ENCODE measurements at places on chromosomes 11 and 22.

DNA sequence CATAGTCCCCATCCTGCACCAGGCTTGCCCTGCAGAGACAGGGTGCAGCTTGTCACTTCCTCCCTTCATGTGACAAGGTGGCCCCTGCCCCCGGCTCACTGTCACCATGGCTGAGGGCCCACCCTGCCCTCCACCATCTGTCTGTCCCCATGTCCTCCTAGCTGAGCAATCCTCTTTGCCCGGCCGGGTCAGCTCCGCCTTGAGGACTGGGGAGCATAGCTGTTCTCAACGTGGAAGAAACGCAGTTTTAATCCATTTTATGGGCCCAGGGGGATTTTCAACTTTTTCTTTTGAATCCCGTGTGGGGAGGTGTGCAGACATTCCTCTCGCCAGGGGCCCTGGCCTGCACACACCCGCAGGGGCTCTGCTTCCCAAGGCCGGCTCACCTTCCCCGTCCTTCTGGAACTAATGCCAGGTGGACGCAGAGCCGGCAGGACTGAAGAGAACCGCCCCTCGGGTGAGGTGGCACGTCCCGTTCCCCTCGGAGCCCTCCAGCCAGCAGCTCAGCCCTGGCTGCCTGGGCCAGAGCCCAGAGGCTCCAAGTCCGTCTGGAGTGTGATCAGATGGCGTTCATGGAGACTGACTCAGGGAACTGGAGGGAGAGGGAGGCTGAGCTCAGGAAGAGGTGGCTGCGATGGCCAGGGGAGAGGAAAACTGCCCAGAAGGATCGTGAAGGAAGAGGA lies 1108.7 kb downstream of the BRD1 start:
- no peak for DNase-seq

- DNase-seq, result no peak
Measured at GRCh38 chr11:76889411-76889975, 28.8 kb downstream of the ACER3 start.

- DNase-seq, result peak; percentile 54
Measured at GRCh38 chr11:236774-237767, at the start of gene PSMD13. TSS of gene PSMD13 (plus strand) at chr11:236976. CDS start at chr11:237050, 74 bp downstream.

- DNase-seq, result no peak
Measured at GRCh38 chr11:21911061-21911460, 281.8 kb upstream of the ANO5 start.
